ENCODE measurements at places on chromosomes 12 and 14.

DNA sequence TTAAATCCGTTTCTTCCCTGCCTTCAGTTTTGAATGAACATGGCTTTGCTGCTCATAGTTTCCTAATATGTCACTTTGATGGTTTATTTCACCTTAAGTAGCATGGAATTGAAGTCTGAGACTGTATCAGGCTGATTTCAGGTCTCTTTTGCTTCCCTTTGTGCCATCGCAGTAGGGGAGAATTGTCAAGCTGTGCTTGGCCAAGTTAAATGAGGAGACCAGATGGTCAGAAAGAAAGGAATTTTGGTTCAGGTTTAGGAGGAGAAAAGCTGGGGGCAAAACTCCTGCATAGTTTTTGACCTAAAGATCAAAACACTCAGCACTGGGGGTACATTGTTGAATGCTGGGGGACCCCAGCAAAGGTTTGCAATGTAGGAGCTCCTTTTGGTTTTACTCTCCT lies 398.4 kb downstream of the NUAK1 start:
- DNase-seq, result no peak

DNA sequence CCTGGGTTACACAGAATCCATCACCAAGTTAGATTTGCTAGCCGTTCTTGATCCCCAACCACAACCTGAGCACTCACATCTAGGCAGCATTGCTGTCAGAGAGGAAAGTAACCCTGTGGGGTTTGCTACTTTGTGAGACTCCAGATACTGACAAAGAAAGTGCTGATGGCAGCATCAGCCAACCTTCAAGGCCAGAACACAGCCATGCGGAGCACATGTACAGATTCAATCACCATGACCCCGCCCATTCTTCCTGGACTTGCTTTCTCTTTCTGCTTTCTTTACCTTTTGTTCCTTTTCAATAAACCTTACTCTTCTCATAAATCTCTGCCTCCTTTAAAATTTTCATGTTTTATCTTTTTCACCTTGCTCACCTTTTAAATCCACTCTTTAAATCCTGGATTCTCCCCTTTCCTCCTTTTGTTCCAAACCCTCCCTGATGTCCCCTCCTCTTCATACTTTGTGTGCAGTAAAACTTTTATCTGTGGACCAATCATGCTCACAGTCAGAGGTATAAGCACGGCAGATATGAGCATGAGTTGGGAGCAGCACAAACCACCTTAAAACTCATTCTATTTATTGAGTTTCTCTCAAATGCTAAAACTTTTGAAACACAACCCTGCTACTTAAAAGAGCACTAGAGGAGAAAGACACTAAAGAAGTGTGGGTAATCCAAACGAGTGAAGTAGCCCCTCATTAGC lies 21.9 kb upstream of the CERS5 start:
- DNase-seq, result peak; percentile 26

- DNase-seq, result no peak
These were observed 373.2 kb downstream of the ATP23 start for GRCh38 chr12:58314610-58315009.

DNA sequence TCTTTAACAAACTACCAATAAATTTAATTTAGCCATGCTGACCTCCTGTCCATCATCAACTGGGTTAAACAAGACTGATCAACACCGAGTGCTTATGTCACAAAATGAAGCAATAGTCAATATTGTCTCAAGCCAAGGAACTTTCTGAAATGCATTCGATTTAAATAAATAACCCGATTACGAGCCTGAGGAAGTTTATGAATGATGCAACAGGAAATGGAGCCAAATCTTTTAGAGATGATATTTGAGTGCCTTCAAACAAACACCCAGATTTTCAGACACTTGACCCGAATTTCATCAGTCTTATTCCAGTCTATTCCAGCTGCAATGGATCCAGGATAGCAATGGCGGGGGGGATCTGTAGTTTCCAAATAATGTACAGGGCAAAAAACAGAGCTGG lies 27.9 kb downstream of the FAR2 start:
- DNase-seq, result no peak

DNA sequence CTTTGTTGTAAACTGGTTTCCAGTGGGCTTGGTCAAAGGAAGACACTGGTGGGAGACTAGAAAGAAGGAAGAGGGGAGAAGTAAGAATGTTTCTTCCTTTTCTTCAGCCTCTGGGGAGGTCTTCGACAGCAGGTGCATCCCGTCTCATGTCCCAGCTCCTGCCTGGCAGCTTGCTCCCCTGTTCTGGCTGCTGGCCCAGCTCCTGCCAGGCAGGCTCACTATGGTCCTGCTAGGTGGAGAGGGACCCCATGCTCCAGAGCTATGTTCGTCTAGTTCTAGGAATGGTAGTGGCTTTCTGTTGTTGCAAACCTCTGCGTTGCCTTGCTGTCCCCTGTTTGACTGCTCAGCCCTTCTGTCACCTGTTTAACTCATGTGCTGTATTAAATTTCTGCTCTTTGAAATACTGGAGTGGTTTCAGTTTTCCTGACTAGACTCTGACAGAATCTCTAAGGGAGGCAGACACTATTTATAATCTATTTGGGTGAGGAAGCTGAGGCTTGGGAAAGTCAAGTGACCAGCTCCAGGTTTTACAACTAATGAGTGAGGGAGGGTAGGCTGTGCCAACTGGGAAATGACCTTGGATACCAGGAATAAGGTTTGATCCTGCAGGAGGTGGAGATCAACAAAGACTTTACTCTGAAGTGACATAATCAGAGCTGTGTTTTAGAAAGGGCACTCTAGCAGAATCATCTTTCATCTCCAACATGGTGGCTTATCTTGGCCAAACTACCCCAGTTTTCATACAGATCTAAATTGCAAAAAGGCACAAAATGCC lies 94.7 kb upstream of the DDHD1 start:
- no peak for DNase-seq

DNA sequence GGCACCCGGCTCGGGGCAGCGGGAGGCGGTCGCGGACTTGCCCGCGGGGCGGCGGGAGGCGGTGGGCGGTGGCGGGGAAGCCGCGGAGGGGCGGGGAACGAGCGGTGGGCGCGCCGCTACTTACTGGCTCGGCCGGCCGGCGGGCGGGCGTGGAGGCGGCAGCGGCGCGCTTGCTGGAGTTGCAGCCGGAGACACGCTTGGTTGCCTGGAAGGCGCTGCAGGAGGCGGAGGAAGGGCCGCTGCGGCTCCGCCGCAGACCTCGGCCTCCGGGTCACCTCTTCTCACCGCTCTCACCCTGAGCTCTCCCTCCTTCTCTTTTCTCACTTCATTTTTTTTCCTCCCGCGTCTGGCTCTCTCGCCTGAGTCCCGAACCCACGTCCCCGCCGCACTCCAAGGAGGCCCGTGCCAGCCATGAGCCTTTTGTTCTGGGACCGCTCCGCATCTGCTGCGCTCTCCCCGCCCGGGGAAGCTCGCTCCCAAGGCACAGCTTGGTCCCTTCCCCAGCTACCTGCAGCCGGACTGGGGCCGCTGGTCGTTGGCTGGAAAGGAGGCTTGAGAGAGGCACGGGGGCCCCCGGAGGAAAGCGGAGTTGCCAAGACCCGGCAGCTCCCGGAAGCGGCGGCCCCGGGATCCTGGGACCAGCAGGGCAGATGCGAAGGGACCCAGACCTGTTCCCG lies 592 bp upstream of the KCNK10 start:
- peak; percentile 89 for DNase-seq

- DNase-seq, result no peak
These were observed 112.7 kb downstream of the PLXNC1 start for GRCh38 chr12:94261119-94261518.

GRCh38 chr12:109876406-109876805 lies 3.9 kb downstream of the GLTP start:
- DNase-seq, result no peak

DNA sequence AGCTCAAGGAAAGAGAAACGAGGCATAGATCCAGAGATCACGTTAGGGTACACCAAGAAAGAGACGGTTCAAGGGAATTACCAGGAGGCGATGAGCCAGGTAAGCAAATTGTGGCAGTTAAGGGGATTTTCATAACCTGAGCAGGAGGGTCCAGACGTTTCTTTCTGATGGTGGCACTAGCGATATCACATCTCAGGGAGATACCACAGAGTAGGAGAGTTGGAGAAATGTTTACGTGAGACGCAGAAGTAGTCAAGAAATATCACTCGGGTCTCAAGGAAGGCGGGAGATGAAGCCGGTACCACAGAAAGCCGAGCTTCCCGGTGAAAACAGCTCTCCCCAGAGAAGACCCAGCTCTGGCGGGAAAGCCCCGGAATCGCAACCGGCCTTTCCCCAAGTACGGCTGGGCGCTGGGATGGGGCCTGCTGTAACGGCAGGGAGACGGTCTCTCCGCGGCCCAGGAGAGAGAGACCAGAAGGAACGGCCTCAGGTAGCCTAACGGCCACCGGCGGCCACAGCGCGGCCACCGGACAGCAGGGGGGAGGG lies 485 bp downstream of the SENP1 start:
- peak; percentile 61 for DNase-seq

GRCh38 chr12:122503783-122504590 lies 3.3 kb upstream of the ZCCHC8 start:
- no peak for DNase-seq

DNA sequence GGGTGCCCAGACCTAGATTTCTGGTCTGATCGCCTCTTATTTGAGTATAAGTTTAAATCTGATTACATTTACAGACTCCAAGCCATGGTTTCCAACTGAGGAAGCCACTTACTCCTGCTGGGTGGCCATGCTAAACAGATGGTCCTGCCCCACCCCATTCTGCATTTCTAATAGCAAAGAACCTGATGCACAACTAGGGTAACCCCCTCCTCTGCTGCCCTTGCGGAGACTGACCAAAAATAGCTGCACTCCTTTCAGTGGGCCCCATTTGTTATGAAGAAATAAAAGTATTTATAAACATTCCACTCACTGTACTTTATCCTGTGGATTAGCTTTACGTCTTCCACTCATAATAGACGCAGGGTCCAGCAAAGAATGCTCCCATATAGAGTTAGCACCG lies 6.8 kb downstream of the GIT2 start:
- DNase-seq, result no peak
